ENCODE measurements at places on chromosomes 11 and 22. TPM values are rescaled to one million over a fixed set of nuclear protein-coding genes. Genes with fewer than 3 reads are reported as not detected.

- DNase-seq = peak; percentile 49
These were observed 15.7 kb downstream of the DTX4 start for GRCh38 chr11:59187587-59187986.

DNA sequence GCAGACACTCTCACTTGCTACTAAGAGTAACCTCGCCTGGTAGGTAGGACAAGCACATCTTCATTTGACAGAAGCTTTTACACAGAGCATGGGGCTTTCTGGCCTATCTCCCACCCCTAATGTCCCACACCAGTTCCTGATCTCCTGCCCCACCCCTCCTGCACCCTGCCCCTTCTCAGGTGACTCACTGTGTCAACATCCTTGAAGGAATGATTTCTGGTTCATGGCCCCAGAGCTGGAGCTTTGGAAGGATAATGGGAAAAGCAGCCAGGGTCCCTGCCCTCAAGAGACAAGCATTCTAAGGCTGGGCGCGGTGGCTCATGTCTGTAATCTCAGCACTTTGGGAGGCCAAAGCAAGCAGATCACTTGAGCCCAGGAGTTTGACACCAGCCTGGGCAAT lies 47.2 kb downstream of the LRFN4 start:
- DNase-seq = peak; percentile 59

- no peak for DNase-seq
These were observed 7.8 kb downstream of the LDHAL6A start for GRCh38 chr11:18463439-18463838.

- no peak for DNase-seq
These were observed 271.8 kb downstream of the TBC1D22A start for GRCh38 chr22:47034076-47034808.

GRCh38 chr11:23166376-23166775 lies 306.1 kb upstream of the CCDC179 start:
- no peak for DNase-seq

- DNase-seq = peak; percentile 68
These were observed 43.6 kb upstream of the PRR5 start for GRCh38 chr22:44658311-44658953.

The MS4A18 gene
- total RNA-seq = not detected

GRCh38 chr11:9386901-9387300 lies 2.4 kb downstream of the IPO7 start:
- DNase-seq = no peak

DNA sequence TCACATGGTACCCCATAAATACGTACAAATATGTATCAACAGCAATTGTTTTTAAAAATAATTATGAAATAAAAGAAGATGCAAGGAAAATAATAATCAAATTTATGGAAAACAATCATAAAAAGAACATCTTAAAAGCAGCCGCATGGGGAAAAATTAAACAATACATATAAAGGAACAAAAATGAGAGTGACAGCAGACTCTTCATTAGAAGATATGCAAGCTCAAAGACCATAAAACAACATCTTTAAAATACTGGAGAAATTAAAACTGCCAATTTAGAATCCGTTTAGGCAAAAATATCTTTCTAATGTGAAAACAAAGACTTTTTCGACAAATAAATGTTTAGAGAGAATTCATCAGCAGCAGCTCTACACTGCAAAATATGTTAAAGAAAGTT lies 190.6 kb upstream of the C11orf58 start:
- DNase-seq = no peak

The TBC1D10A gene
- total RNA-seq = 23.4 TPM

DNA sequence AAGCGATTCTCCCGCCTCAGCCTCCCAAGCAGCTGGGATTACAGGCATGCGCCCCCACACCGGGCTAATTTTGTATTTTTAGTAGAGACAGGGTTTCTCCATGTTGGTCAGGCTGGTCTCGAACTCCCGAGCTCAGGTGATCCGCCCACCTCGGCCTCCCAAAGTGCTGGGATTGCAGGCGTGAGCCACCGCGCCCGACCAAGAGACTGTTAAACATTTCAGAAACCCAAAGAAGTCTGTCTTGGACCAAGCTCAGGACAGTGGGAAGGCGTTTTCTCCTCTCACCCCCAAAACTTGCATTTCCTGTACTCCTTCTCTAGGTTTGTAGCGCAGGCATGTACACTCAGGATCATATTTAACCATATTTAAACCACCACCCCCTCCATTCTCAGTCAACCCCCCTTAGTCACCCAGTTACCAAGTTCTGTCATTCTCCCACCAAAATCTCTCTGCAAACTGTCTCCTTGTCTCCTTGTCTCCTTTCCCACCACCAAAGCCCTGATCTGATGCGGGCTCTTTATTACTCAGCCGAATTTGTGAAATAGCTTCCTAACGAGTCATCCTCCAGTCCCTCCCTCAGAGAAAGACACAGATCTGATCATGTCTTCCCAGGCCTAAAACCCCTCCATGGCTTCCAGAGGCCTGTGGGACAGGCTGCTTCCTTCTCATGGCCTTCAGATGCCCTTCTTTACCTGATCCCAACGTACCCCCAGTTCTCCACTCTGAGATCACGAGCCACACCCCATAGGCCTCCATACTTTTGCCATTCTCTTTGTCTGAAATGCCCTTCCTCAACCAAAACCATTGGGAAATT lies 29.0 kb upstream of the CREB3L1 start:
- peak; percentile 68 for DNase-seq

- DNase-seq = no peak
These were observed 65.3 kb downstream of the WNT11 start for GRCh38 chr11:76140912-76141574.

DNA sequence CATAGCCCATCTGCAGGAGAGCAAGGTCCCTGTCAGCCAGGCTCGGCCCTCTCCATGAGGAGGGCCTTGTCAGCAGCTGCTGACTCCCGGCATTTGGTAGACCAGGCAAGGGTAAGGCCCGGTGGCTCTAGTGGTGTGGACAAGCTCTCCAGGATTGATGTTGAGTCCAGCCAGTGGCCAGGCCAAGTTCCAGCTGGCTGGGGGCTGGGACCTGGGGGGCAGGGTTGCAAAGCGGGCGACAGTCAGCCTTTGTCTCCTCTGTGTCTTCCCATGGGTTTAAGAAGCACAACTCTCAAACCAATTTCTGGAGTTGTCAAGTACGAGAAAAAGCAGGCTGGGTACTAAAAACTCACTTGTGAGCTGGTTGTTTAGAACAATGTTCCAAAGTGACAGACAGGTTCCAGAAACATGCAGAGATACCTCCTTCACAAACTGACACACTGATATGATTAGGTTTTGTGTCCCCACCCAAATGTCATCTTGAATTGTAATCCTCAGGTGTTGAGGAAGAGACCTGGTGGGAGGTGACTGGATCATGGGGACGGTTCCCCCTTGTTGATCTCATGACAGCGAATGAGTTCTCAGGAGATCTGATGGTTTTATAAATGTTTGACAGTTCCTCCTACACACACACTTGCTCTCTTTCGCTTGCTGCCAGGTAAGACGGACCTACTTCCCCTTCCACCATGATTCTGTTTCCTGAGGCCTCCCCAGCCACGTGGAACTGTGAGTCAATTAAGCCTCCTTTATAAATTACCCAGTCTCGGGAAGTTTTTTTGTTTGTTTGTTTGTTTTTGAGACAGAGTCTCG lies 52.3 kb upstream of the SERPIND1 start:
- DNase-seq = no peak

DNA sequence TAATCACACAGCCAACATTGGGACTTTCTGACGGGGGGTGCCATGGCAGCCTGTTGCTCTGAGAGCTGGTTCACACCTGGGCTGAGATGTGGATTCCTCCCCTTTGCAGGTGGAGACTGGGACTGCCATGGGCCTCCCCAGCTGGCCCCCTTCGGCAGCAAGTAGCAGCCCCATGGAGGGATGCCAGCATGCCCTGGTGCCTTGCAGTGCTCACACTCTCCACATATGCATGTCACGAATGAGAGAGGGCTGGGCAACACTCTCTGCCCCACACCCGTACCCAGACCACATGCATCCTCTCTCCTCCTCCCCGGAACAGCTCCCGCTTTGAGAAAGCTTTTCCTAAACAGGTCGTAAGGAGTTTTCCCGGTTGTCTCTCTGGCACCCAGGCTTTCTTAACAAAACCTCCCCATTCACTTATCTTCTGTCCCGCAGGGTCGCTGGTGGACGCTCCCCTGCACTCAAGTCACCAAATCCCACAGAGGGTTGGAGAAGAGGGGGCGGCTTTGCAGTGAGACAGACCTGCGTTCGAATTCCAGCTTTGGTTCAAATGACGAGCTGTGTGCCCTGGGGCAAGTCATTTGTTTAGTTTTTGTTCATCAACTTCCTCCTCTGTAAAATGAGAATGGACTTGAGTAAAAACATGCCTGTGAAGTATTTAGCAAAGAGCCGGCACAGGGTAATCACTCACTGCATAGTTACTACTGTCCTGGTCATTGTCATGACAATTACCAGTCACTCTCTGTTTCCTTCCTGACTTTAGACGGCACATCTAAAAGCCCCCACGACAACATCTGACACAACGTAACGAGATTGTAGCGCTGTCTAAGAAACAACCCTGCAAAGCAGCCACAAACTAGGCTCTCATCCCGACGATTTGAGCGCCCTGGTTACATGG lies 231.3 kb upstream of the B3GAT1 start:
- DNase-seq = no peak

DNA sequence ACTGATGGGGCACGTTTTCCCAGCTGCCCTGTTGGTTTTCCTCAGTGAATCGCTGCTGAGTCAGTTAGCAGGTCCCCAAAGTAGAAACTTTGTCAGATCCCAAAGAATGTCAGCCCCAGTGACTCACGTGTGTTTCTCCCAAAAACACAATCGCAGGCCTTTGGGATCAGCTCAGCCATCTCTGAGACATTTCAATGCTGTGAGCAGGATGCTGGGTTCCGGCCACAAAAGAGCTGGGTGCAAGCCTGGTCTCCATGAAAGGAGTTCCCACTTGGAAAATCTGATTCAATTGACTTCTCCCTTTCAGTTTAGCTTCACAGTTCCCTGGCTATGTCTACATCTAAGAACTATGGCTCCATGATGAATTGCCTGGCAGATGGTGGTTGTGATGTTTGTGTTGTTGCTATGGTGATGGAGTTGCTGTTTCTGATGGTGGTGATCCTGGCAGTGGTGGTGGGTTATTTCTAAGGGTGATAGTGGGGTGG lies 28.0 kb downstream of the MYEOV start:
- DNase-seq = no peak

- DNase-seq = peak; percentile 85
These were observed 25.0 kb upstream of the GAL start for GRCh38 chr11:68659158-68659921.

- no peak for DNase-seq
These were observed 299.1 kb upstream of the MTNR1B start for GRCh38 chr11:92670308-92670890.

The MMP8 gene
- total RNA-seq = 0.37 TPM

The GGT5 gene
- 5.8 TPM for total RNA-seq

GRCh38 chr22:25143156-25144076 lies 56.2 kb upstream of the CRYBB3 start:
- DNase-seq = no peak

- DNase-seq = no peak
These were observed 29.9 kb downstream of the SFI1 start for GRCh38 chr22:31526270-31526669.

- no peak for DNase-seq
These were observed 1.2 kb downstream of the MS4A4E start for GRCh38 chr11:60241786-60242185.

GRCh38 chr11:12090061-12090591 lies 20.3 kb upstream of the MICAL2 start:
- DNase-seq = no peak

DNA sequence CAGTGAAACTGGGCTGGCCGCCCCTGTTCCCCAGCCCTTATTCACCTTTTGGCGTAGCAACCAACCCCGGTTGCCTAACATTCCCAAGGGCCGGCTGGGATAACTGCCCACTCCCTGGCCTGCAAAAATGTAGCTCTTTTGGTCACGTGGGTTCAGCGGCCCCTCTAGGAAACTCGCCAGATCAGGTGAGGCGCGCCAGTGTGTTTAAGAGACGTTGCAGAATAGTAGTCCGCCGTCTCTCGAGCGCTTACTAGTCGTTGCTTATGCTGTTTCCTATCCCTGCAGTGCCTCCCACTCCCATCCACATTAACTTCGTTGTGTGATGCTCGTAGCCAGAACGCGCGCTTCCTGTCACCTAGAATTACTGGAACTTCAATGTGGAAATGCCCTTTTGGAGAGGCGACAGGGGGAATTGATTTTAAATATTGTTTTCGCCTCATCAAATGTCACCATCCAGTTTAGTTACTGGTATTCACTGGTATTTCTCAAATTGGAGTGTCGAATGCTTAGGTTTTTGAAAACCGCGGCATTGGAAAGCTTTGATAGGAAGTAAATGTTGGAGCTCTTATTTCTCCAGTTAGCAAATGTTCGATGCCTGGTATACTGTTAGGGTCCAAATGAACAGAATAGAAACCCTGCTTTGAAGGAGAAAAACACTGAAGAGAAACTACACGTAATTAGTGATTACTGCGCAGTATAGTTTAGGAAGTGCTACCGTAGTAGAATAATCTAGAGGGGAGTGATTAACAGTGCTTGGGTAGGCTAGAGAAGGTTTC lies 823 bp downstream of the CEP57 start:
- DNase-seq = peak; percentile 91

DNA sequence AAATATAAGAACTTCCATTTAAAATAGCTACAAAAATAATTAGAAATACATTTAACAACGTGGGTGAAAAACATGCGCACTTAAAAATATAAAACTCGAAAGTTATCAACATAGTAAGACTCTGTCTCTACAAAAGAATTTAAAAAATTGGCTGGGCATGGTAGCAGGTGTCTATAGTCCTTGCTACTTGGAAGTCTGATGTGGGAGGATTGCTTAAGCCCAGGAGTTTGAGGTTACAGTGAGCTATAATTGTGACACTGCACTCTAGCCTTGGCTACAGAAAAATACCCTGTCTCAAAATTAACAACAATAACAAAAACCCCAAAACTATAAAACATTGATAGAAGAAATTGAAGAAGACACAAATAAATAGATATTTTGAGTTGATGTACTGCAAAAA lies 13.8 kb upstream of the CASP12 start:
- DNase-seq = no peak

GRCh38 chr11:128336203-128336602 lies 251.2 kb downstream of the ETS1 start:
- DNase-seq = peak; percentile 23

The SCO2 gene
- total RNA-seq = 4.1 TPM

The XKR3 gene
- 0.33 TPM for total RNA-seq

GRCh38 chr22:23649071-23649501 lies 17.0 kb upstream of the DRICH1 start:
- DNase-seq = no peak

DNA sequence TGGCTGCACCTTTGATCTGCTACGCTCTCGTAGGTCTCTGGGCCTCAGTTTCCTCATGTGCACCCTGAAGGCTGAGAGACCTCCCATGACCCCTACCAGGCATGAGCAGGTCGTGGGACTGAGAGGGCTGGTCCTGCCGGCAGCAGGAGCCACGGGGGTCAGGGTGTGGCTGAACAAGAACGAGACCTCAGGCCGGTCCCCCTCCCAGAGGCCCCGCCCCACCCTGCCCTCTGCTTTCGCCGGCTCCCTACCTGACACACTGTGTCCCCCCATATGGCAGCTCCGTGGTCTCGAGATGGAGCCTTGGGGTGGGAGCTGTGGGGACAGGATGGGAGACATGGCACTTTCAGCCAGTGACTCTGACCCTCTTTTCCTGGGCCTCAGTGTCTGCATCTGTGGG lies 40.6 kb downstream of the CDKN1C start:
- DNase-seq = no peak
